CD14-positive monocyte (primary cell): ENCODE measurements at places on chromosomes 13 and 19. TPM values are rescaled to one million over a fixed set of nuclear protein-coding genes. Genes with fewer than 3 reads are reported as not detected.
A peak's percentile ranks its signal among the peaks of the same experiment; 100 is the strongest.

GRCh38 chr13:30016398-30016797 lies 166.0 kb upstream of the UBL3 start:
- no peak for DNase-seq

- peak; percentile 53 for DNase-seq
These were observed 33.5 kb downstream of the ELL start for GRCh38 chr19:18488403-18488723.

DNA sequence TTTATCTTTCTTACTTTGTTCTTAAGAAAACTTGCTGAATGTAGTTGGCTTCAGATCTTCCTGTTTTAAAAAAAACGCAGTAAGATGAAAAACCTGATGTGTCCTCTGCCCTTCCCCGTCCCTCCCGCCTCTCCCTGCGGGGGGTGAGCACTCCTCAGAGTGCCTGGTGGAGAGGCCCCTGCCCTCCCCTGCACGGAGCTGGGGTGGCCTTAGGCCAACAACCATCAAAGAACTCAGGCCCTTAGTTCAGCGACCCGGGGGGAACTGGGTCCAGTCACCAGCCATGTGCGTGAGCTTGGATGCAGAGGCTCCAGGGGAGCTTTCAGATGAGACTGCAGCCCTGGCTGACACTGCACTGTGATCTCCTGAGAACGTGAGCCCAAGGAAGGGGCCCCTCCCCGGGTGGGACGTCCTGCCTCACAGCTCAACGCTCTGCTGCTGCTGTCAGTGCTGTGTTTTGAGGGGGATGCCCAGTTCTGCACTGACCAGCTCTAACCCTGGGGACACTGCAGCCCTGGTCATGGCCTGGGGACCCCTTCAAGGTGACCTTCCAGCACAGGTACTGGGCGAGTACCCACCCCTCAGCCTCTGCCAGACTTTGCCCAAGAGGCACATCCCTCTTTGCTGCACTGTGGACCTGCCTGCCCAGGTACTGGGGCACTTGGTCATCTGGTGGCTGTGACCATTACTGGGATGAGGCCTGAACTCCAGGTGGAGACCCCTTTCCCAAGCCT lies 42.7 kb downstream of the ANKRD10 start:
- no peak for DNase-seq

GRCh38 chr13:100022798-100023197 lies 41.2 kb downstream of the ZIC2 start:
- no peak for DNase-seq

GRCh38 chr13:77456271-77456670 lies 79.2 kb upstream of the SCEL start:
- DNase-seq = peak; percentile 49

DNA sequence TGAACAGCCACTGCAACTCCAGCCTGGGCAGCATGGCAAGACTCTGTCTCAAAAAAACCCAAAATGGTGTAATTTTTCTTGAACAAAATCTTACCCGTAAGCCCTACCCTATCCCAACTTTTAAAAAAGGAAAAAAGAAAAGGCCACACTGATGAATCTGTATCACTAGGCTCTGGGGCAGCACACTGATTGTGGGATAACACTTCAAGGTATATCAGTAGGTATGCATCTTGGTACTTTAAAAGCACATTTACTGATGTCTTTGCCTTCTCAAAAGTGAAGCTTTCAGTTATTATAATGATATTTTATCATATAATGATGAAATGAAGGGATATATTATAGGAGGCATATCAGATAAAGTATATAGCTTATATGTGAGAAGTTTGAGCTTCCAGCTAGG lies 24.3 kb downstream of the ZNF112 start:
- DNase-seq = no peak

The LIM2 gene
- polyA plus RNA-seq = not detected
